ENCODE measurements at places on chromosomes 6 and 20. TPM values are rescaled to one million over a fixed set of nuclear protein-coding genes. Genes with fewer than 3 reads are reported as not detected.

GINS1 gene
- 43.2 TPM for total RNA-seq

DNA sequence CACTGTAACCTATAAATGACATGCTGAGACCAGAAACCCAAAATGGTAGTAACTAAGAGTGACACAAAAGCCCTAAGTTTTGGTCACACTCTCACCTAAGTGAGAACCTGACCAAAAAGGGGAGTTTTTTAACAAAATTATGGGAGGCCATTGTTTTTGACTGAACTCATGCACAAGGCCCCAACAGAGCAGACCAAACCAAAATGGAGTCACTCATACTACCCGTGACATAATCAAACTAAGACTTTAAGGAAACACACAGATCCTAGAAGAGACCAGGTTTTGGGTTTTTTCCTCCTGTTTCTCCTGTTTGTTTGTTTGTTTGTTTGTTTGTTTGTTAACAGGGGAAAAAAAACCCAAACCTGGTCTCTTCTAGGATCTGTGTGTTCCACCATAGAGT lies 49.2 kb upstream of the MRAP2 start:
- H3K36me3 ChIP-seq = no peaks in the 10 kb centered on the region
- no peak for DNase-seq
- no peaks in the 10 kb centered on the region for H3K27me3 ChIP-seq
- H3K4me1 ChIP-seq = no peaks in the 10 kb centered on the region
- no peak overlapping the region for H3K4me3 ChIP-seq

HDGFL1 gene
- total RNA-seq = not detected

GRCh38 chr6:24911796-24912382 lies 23.9 kb downstream of the RIPOR2 start:
- peaks cover 27% of the 10 kb centered on the region for H3K36me3 ChIP-seq
- no peaks in the 10 kb centered on the region for H3K27me3 ChIP-seq
- H3K4me3 ChIP-seq = peak overlapping the region; percentile 86
- peaks cover 78% of the 10 kb centered on the region for H3K4me1 ChIP-seq
- DNase-seq = peak; percentile 58
- peak overlapping the region; percentile 91 for H3K27ac ChIP-seq

DNA sequence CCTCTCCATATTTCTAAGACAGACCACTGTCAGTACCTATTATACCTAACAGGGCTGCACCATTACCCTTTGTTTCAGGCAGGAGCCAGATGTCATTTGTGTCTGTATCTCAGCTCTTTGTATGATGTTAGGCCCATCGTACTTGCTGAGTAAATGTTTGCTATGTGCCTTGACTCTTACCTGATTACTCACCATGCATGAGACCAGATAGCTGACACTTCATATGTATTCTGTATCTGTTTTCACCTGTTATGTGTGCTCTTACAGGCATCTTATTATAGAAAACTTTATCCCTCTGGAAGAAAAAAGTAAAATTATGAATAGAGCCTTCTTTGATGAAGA lies 31.7 kb upstream of the ASXL1 start:
- no peak overlapping the region for H3K4me3 ChIP-seq
- DNase-seq = no peak
- H3K4me1 ChIP-seq = peaks cover 5% of the 10 kb centered on the region
- H3K27me3 ChIP-seq = no peaks in the 10 kb centered on the region

GRCh38 chr20:44183282-44183681 lies 3.7 kb downstream of the JPH2 start:
- H3K27ac ChIP-seq = no peak overlapping the region
- H3K4me1 ChIP-seq = peaks cover 6% of the 10 kb centered on the region
- no peak overlapping the region for H3K4me3 ChIP-seq
- no peak for DNase-seq
- H3K27me3 ChIP-seq = peaks cover 57% of the 10 kb centered on the region

RPP40 gene
- 16.4 TPM for total RNA-seq

- no peak for DNase-seq
- H3K27me3 ChIP-seq = peaks cover 53% of the 10 kb centered on the region
- H3K4me3 ChIP-seq = no peak overlapping the region
- no peak overlapping the region for H3K27ac ChIP-seq
Measured at GRCh38 chr20:51803148-51803854, 980 bp upstream of the SALL4 start.

DNA sequence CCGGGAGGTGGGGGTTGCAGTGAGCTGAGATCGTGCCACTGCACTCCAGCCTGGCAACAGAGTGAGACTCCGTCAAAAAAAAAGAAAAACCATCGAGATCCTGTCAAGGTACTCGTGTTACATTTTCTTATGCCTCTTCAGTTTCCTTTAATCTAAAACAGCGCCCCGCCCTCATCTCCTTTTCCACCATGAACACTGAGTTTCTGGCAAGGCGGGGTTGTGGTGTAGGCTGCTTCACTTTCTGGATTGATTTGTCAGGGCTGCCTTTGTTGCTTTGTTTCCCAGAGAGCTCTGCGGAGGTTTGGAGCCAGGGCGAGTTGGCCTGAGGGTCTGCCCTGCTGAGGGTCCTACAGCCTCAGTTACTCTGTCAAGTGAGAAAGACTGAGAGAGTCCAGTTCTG lies 8.9 kb downstream of the ITPR3 start:
- no peaks in the 10 kb centered on the region for H3K27me3 ChIP-seq
- peak overlapping the region; percentile 40 for H3K4me3 ChIP-seq
- no peak overlapping the region for H3K27ac ChIP-seq
- peak; percentile 84 for DNase-seq
- peaks cover 49% of the 10 kb centered on the region for H3K4me1 ChIP-seq

DNA sequence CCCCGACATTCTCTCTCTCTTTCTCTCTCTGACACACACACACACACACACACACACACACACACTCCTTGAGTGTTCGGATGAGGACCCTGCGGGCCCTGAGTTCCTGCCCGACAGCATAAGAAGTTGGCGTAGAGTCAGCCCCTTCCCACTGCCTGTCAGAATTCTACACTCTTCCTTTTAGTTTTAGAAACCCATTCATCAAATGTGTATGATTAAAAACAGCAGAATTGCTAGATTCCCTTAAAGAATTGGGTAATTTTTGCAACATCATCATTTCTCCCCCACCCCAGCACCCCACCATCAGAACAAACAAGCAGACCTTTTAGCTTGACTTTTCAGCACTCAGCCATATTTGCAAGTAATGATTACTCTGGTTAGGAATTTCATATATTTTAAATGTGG lies 322.8 kb downstream of the FARS2 start:
- H3K27me3 ChIP-seq = no peaks in the 10 kb centered on the region
- no peak overlapping the region for H3K4me3 ChIP-seq
- no peak overlapping the region for H3K27ac ChIP-seq
- DNase-seq = no peak
- peaks cover 2% of the 10 kb centered on the region for H3K36me3 ChIP-seq

MYL9 gene
- 0.33 TPM for total RNA-seq

DNA sequence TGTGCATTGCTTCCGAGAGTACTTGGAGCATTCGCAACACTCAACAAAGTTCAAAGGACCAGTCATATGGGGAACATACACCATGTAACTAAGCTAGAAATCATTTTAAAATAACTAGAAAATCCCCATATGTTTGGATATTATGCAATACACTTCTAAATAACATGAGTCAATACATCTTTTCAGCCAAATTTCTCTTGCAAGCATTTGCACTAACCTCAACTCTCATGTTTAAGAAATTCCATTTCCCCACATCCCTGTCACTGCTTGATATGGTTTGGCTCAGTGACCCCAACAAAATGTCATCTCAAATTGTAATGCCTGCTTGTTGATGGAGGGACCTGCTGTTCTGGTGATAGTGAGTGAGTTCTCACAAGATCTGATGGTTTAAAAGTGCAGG lies 85.7 kb upstream of the CST7 start:
- H3K27me3 ChIP-seq = no peaks in the 10 kb centered on the region
- peaks cover 8% of the 10 kb centered on the region for H3K4me1 ChIP-seq
- no peak overlapping the region for H3K4me3 ChIP-seq
- H3K36me3 ChIP-seq = no peaks in the 10 kb centered on the region
- DNase-seq = no peak

ERVFRD-1 gene
- total RNA-seq = not detected

BPIFB2 gene
- not detected for total RNA-seq
